Fibroblast of pulmonary artery (primary cell): ENCODE measurements at places on chromosomes 1 and 21.
A peak's percentile ranks its signal among the peaks of the same experiment; 100 is the strongest.

- peak; percentile 28 for DNase-seq
Observed at GRCh38 chr21:42737951-42738590, 84.7 kb downstream of the PDE9A start.

DNA sequence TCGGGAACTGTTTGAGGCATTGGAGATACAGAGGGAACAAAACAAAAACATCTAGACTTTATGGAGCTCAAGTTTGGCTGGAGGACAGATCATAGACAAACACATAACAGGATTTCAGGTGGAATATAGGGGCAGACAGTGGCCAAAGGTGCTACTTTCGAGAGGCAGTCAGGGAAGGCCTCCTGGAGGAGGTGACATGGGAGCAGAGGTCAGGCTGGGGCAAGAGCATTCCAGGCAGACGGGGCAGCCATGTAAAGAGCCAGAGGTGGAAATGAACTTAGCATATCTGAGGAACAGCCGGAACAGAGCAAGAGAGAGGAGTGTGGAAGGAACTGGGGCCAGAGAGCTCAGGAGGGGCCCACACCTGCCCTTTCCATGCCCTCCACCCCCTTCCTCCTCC, 122.3 kb downstream of the DMRTB1 start:
- no peak for DNase-seq

DNA sequence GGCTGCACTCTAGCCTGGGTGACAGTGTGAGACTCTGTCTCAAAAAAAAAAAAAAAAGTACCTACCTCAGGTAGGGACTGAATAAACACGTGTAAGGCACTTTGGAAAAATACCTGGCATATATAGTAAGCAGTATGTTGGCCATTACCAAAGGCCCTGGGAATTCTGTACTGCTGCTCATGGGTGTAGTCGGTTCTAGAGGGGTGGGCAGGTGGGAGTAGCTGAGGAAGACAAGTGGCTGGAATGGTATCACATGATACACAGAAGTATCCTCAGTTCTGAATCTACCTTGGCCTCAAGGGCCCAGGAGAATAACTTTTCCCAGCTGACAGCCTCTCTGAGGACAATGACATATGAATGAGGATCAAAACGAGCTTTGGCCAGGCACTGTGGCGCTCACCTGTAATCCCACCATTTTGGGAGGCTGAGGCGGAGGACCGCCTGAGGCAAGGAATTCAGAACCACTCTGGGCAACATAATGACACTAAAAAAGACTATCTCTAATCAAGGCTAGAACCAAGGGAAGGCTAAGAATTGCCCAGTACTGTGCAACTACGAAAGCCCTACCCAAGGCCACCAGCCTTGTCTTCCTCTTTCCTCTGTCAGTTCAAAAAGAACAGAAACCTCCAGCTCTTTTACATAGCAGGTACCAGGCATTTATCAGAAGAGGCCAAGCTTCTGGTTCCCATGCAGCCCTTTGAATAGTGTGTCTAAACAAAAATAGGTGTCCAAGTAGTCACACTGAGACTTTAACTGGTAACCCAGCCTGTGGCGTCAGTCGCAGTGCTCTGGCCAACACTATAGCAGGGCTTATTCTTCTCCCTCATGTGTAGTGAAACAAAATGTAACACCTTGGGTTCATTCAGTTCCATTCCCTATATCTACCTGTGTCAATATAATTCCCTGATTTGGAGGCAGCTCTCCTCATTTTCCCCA, 10.2 kb downstream of the MMACHC start:
- no peak for DNase-seq

- no peak for DNase-seq
Observed at GRCh38 chr21:14675774-14676530, 129.8 kb upstream of the SAMSN1 start.

DNA sequence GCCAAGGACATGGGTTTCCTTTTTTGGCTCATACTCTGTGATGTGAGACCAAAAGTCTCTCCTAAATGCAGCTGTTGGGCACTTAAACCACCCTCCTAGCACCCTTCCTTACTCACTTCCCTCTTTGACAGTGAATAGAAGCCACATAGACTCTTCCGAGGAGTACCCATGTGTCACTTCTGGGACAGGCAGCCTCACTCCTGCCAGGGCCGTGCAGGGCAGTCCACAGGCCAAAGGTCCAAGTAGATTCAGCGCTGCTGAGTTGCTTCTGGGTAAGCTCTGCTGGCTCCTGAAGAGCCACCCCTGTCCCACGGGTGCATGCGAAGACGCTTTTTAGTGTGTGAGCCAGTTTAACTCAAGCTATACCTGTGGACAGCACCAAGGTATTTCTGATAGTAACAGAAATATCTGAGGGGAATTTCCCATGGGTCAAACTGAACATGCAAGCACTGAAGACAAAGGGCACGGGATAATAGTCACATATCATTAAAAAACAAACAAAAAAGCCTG, 36.8 kb upstream of the BMP8B start:
- DNase-seq, result no peak

DNA sequence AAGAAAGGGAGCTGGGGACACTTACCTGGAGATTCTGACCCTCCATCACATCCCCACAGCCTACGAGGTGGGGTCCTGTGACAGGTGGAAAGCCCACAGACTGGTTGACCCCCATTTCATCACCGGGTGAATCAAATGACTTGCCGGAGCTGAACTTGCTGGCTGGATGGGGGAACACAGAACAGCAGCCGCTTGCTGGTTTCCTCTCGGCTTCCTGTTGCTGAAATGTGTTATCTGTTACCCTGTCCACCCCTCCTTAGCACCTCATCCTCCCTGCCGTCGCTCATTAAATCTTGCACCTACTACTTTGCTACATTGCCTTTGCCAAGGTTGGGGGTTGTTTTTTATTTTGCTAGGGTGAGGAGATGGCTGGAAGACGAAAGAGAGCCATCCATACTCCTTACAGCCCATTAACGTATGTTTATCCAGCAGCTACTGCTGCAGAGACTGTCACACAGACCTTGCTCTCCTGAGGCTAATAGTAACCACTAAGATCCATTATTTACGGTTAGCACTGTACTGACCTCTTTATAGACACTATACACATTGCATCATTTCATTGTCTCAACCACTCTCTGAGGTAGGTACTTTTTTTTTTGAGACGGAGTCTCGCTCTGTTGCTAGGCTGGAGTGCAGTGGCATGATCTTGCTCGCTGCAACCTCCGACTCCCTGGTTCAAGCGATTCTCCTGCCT, 7.0 kb downstream of the PAFAH2 start:
- DNase-seq, result no peak

DNA sequence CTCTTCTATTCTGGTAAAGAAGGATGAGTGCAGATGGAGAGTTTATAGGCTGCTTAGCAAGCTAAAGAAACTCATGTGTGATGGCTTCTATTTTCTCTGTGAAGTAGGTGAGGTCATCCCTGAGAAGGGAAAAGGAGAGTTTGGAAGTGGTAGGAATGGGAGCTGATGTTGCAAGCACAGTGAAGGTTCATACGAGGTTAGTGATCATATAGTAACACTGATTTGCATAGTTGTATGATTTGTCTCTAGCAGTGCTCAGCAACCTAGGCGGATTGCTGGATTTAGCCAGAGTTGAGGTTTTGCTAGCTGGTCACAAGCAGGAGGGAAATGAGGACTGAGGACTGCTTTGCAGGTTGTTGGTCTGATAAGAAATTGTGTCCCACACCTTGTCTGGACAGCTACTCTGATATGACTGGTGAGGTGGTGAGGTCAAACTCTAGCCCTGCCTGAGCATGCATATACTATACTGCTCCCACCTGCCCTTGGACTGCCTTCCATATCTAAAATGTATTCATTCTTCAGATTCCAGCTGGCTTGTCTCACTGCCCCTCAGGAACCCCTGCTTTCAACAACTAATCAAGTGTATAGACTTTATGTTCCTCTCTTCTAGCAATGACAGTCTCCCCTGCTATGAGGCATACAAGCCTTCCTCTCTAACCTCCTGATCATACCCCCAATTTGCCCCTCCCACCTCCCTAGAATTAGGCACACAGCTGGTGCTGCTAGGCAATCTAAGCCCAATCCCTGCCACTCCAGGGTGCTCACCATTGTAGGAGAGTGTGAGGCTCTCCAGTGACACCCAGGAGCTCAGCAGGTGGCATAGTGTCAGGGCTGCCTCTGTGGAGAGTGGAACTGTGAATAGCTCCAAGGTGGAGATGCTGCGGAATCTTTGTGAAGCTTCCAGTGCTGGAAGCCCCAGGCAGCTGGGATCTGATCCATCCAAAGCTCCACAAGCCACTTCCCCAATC, 18.5 kb downstream of the LRRC41 start:
- DNase-seq, result no peak

DNA sequence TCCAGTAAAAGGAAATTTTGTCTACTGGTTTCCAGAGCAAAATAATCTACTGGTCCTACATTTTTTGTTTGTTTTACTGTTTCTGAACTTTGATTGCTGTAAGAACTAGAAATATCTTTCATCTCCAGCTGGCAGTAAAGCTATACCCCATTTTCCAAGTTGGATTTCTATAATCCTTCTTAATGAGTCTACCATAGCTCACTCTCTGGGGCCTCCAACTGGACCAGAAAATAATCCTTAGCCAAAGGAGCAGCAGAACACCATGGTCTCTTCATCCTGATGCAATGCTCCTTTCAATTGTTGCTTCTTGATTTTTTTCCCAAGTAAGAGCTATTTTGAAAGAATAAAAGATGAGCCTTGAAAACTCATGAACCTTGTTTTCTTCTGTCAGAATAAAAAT, 110.0 kb upstream of the COL11A1 start:
- no peak for DNase-seq

DNA sequence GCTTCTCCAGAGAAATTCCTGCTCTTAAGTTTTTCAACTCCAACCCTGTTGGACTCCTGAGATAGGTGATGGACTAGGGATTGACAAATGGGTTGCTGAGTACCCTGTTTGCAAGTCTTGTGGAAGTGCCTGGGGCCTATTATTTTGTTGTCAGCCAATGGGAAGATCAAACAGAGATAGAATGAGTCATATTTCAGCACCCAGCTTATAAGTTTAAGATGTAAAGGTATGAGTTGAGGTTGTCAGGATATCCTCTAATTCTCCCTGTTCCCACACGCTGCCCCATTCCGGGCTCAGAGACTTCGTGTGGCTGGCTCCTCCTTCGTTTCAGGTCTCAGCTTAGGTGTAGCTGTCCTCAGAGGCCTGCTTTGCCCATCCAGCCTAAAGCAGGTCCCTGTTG, 91.8 kb downstream of the CENPF start:
- DNase-seq, result no peak

- no peak for DNase-seq
Observed at GRCh38 chr1:18232052-18232451, 124.5 kb downstream of the IGSF21 start.

GRCh38 chr1:43772978-43773377, 65.6 kb downstream of the ST3GAL3 start:
- DNase-seq, result no peak

- no peak for DNase-seq
Observed at GRCh38 chr1:110387048-110387754, 3.6 kb downstream of the SLC16A4 start.

GRCh38 chr1:6465461-6466005, 440 bp downstream of the TNFRSF25 start:
- no peak for DNase-seq

DNA sequence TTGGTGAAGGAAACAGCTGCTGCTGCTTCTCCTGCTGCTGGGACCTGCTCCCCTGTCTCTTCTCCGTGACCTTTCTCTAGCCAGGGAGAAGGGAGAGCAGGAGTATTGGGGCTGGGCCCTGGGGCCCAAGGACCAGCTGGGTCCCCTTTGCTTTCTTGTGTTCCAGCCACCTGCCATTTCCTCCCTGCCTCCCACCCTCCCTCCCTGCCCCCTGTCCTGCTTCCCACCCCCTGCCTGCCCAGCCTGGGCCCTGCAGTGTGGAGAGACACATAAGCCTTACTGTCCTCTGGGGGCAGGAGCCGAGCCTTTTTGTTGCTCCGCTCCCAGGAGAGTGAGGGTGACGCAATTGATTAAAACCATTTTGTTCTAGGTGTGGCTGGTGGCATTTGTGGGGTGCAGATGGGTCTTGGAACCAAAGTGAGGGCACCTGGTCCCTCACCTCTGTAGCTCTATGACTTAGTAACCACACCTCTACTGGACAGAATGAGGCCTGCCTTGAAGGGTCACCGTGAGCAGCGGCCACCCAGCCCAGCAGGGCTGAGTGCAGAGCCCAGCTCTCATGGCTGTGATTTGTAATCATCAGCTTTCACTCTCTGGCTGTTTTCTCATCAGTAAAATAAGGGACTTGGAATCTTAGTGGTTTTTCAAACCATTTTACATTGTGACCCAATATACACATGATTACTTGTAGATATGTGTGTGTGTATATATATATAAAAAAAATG, 13.9 kb upstream of the TMEM222 start:
- no peak for DNase-seq

- DNase-seq, result no peak
Observed at GRCh38 chr1:27961646-27962221, 2.0 kb downstream of the XKR8 start.

DNA sequence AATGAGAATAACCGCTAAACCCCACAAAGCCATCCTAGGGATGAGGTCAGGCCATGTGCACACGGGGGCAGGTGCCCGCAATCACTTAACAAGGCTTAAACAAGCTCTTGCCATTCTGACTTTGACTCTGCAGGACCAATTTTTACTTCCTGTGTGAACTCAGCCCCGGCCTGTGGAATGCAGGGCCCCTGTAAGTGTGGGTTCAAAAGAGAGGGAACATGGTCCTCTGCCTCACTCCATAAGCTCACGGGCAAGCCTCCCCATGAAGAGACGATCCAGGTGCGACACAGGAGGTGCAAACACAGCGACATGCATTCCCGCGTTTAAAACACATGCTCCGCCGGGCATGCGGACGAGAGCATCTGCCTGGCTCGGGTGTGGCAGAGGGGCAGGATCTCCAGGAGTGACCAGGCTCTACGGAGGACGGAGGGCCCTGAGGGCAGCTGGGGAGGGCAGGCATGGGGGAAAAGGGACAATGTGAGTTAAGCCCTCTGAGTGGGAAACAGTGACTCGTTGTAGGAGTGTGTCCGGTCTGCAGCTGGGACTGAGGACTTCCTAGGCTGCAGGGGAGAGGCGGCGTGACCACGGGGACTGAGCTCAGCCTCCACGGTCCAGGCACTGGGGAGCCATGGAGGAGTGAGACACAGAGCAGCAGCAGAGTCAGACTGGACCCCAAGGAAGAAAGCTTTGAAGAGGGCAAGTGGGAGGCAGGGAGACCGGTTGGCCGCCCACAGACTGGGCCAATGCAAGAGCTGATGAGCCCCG, 40.6 kb upstream of the AJAP1 start:
- no peak for DNase-seq

- DNase-seq, result peak; percentile 55
Observed at GRCh38 chr21:16082038-16082816, 352.4 kb downstream of the USP25 start.

DNA sequence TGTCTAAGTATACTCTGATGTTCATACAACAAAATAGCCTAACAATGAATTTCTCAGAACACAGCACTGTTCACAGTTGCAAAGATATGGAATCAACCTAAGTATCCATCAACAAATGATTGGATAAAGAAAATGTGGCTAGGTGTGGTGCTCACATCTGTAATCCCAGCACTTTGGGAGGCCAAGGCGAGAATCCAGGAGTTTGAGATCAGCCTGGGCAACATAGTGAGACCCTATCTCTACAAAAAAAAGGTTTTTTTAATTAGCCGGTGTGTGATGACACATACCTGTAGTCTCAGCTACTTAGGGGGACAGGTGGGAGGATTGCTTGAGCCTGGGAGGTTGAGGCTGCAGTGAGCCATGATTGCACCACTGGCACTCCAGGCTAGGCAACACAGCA, 10.7 kb downstream of the IFNAR2 start:
- no peak for DNase-seq

- DNase-seq, result peak; percentile 3
Observed at GRCh38 chr1:98792123-98792522, 130.6 kb downstream of the SNX7 start.

GRCh38 chr1:209884665-209885117, 53.3 kb upstream of the SYT14 start:
- peak; percentile 99 for DNase-seq
